Activated CD8-positive, alpha-beta memory T cell treated with anti-CD3 and anti-CD28 coated beads for 48 hours (primary cell): ENCODE measurements at places on chromosomes 16 and 17.

GRCh38 chr16:66605177-66605978 lies 874 bp downstream of the CMTM3 start:
- DNase-seq = no peak

DNA sequence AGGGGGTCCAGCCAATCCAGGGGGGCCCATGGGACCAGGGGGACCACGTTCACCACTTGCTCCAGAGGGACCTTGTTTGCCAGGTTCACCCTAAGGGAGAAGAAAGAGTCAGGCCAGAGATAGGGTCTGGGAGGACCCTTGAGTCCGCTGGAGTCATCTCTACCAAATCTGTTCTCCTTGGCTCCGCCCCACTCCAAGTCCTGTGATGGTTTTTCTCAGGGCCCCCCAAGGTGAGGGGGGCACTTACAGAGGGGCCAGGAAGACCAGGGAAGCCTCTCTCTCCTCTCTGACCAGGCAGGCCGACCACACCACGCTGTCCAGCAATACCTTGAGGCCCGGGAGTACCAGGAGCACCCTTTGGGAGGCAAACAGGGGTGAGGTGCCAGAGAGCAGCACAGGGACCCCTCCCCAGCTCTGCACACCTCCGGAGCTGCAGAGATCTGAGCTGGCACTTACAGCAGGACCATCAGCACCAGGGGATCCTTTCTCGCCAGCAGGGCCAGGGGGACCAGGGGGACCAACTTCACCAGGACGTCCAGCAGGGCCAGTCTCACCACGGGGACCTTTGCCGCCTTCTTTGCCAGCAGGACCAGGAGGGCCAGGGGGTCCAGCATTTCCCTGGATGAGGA lies 12.4 kb downstream of the COL1A1 start:
- no peak for DNase-seq

DNA sequence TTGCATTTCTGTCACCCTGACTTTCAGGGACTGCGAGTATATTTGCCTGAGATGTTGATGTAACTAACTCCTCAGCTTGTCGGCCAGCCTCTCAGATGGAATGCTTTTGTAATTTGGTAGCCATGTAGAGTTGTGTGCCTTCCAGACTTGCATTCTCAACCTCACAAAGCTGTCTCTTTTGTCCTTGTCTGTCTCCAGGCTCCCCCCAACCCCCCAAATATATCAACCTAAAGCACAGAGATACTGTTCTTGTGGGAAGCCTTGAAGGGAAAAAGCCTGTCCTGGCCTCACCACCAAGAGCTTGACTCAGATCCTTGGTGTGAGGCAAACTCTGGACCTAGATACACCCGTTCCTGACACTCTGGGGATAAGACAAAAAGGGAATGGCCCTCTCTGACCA lies 18.4 kb downstream of the SAP30BP start:
- no peak for DNase-seq

- no peak for DNase-seq
These were observed 75.0 kb downstream of the SPAG9 start for GRCh38 chr17:51045621-51046020.

- DNase-seq = no peak
These were observed 2.2 kb downstream of the RAB26 start for GRCh38 chr16:2150418-2151187.

GRCh38 chr16:82900559-82900958 lies 273.8 kb downstream of the CDH13 start:
- DNase-seq = no peak

GRCh38 chr16:13291591-13292333 lies 390.4 kb downstream of the SHISA9 start:
- no peak for DNase-seq

- DNase-seq = no peak
These were observed 4.1 kb downstream of the BAIAP2 start for GRCh38 chr17:81039096-81039495.
